ENCODE measurements at places on chromosomes 11 and 22. TPM values are rescaled to one million over a fixed set of nuclear protein-coding genes. Genes with fewer than 3 reads are reported as not detected.
A peak's percentile ranks its signal among the peaks of the same experiment; 100 is the strongest.

PKDREJ gene
- total RNA-seq: not detected

TMEM86A gene
- total RNA-seq: 4.0 TPM

OR8G5 gene
- not detected for total RNA-seq

TRIM22 gene
- total RNA-seq: 349 TPM

CCDC15 gene
- 2.7 TPM for total RNA-seq

PIH1D2 gene
- total RNA-seq: not detected

DNA sequence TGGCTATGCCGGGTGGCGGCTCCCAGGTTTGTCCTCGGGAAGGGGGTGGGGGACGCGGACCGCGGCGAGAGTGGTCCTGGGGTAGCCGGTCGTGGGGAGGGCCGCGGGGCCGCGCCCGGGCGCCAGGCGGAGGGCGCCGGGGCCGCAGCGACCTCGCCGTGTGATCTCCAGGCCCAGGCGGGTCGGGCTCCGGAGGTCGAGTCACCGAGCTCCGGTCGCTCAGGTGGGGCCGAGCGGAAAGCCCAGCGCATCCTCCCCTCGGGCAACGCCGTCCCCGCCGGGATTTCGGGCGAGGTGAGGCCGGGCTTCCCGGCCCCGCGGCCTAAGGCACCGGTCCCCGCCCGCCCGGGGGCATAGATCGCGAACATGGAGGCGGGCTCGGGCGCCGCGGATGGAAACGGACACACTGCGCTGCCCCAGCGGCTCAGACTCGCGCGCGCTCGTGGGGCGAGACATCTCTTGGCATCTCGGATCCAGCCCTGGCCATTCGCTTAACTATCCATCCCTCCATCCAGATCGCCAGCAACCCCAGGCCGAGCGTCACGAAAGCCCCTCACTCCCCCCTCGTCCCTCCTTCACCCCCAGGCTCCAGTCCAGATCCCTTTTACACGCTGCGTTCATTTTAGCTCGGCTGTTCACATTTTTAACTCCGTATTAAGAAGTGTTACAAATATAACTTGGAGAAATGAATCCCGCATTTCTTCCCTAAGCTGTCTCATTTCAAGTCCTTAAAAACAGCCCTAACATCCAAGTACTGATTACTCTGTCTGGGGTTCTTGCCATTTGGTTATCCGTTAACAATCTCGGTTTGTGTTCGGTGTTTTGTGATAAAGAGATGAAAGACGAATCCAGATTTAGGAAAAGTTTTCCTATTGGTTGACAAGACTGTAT is 460 bp downstream of the ZC3H12C start:
- no peak overlapping the region for H3K27ac ChIP-seq
- no peak for DNase-seq
- no peak overlapping the region for H3K4me3 ChIP-seq
- peaks cover 33% of the 10 kb centered on the region for H3K27me3 ChIP-seq
- H3K36me3 ChIP-seq: no peaks in the 10 kb centered on the region

DNA sequence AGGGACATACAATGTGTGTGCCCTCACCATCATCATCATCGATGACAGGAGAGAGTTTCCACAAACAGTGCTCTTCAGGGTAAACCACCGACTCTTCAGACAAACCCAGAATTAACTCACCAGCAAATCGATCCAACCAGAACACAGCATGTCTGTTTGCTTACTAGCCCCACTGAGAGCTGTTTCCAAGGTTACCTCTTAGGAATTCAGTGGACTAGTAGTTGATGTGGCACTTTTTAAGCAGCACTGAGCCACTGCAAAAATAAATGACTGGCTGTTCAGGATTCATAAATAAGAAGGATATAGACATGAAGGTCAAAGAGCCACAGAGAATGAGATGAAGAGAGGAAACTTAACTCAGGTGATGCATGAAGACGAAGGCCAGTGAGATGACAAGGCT is 83.1 kb downstream of the PARVA start:
- no peaks in the 10 kb centered on the region for H3K4me1 ChIP-seq
- H3K4me3 ChIP-seq: no peak overlapping the region
- H3K27me3 ChIP-seq: no peaks in the 10 kb centered on the region
- H3K36me3 ChIP-seq: no peaks in the 10 kb centered on the region
- H3K27ac ChIP-seq: no peak overlapping the region
- no peak for DNase-seq

DNA sequence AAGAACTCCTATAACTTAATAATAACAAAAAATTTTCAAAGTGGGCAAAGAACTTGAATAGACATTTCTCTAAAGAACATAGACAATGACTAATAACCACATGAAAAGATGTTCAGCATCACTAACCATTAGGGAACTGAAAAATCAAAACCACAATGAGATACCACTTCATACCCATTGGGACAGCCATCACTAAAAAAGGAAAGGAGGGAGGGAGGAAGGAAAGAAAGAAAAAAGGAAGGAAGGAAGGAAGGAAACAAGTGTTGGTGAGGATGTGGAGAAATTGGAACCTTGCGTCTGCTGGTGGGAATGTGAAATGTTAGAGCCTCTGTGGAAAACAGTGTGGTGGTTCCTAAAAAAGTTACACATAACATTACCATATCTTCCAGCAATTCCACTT is 55.8 kb downstream of the MS4A13 start:
- no peaks in the 10 kb centered on the region for H3K36me3 ChIP-seq
- no peaks in the 10 kb centered on the region for H3K27me3 ChIP-seq
- no peaks in the 10 kb centered on the region for H3K4me1 ChIP-seq

- H3K27me3 ChIP-seq: no peaks in the 10 kb centered on the region
- DNase-seq: no peak
- H3K27ac ChIP-seq: no peak overlapping the region
- peaks cover 5% of the 10 kb centered on the region for H3K4me1 ChIP-seq
- H3K36me3 ChIP-seq: no peaks in the 10 kb centered on the region
- no peak overlapping the region for H3K4me3 ChIP-seq
Observed at GRCh38 chr22:43289976-43290721, 53.0 kb downstream of the SCUBE1 start.

DNA sequence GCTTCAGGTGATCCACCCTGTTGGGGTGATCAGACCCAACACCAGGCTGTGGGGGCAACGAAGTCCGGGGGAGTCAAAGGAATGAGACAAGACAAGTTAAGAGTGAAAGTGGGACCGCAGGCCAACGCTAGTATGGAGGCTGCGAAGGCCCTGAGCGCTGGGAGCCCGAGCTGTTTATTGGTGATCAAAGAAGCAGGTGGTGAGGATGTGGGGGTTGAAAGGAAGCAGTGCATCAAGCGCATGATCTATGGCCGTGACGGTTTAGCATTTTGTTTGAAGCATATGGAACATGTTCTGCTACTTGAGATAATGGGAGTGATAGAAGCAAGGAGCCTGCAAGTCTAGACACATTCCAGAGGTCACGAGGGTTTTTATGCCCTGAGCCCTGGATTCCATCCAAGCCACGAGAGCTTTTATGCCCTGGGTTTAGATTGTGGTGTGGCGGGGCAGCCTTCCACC is 49.5 kb downstream of the MCHR1 start:
- peak; percentile 84 for DNase-seq
- H3K27me3 ChIP-seq: no peaks in the 10 kb centered on the region
- H3K36me3 ChIP-seq: no peaks in the 10 kb centered on the region

GRCh38 chr11:11948242-11948947 is 60.0 kb downstream of the DKK3 start:
- DNase-seq: no peak
- peaks cover 50% of the 10 kb centered on the region for H3K36me3 ChIP-seq
- H3K4me3 ChIP-seq: no peak overlapping the region

GRCh38 chr11:113351068-113351450 is 36.5 kb upstream of the ANKK1 start:
- DNase-seq: no peak
- no peak overlapping the region for H3K27ac ChIP-seq
- no peaks in the 10 kb centered on the region for H3K27me3 ChIP-seq

DNA sequence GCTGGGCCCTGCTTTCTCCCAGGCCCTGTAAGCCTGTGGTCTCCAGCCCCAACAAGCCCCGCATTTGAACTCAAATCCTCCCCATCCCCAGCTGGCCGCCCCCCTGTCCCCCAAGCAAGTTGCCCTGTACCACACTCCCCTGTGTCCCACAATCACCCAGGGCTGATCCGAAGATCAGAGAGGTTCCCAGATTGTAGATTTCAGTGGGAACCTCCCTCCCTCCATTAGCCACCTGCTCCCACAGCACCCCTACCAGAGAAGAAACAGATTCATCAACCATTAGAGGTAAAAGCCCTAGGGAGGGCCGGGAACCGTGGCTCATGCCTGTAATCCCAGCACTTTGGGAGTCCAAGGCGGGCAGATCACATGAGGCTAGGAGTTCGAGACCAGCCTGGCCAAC is 107.5 kb downstream of the FEZ1 start:
- no peaks in the 10 kb centered on the region for H3K36me3 ChIP-seq
- no peak overlapping the region for H3K27ac ChIP-seq
- peaks cover 2% of the 10 kb centered on the region for H3K27me3 ChIP-seq
- DNase-seq: peak; percentile 4

DNA sequence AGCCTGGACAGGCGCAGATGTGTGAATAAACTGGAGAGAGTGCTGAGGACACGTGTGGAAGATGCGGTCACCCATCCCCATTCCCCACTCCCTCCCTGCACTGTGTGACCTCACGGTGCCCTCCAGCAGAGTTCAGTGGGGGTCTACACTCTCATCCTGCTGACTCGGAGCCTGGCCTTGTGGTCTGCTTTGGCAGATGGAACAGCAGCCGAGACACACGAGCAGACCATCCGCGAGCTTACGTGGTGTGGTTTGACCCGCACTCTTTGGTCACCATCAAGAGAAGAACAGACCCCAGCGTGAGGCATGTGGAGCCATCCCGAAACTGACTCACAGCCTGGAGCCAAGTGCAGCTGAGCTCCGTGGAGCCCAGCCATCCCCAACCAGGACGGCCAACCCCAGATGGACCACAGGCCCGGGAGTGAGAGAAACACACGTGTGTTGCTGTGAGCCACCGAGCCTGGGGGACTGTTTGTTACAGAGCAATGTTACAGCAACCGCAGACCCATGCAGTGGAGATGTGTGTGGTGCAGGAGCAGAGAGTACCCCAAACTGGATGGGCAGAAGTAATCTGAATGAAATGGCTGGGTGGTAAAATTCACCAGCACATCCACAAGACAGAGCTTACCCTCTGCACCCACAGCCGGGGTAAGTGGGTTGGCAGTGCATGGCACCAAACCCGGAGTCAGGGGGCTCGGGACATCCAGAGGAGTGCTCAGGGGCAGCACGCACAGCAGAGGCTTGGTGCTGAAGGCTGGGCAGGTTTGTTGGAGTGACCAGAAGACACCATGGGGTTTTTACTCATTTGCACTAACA is 90.7 kb downstream of the RTL6 start:
- DNase-seq: no peak
- H3K27ac ChIP-seq: no peak overlapping the region
- no peaks in the 10 kb centered on the region for H3K27me3 ChIP-seq
- H3K36me3 ChIP-seq: no peaks in the 10 kb centered on the region

DNA sequence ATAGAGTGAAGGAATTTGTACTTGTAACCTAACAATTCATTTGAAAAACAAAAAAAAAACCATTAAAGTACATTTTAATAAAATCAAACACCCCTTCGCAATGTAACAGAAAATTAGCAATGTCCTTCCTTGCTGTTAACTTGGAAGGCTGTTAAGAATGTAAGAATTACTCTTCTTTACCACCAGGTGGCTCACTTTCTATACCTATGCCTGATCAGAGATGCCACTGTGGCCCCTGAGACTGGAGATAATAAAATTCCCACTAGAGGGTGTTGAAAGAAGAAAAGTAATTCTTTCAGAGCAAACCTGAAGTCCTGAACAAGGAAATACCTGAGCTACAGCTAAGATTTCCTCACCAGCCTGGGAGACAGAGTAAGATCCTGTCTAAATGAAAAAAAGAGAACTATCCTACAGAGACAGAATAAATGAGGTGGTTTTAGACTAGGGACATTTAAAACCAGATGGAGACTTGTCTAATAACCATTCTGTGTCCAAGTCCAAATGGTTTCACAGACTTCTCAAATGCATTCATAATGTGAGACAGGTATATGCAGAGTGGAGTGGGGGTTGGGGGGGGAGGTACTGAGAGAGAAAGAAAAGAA is 1089.3 kb downstream of the FAM181B start:
- no peaks in the 10 kb centered on the region for H3K27me3 ChIP-seq
- H3K36me3 ChIP-seq: no peaks in the 10 kb centered on the region
- H3K4me3 ChIP-seq: no peak overlapping the region

- H3K4me1 ChIP-seq: no peaks in the 10 kb centered on the region
- no peaks in the 10 kb centered on the region for H3K36me3 ChIP-seq
- H3K4me3 ChIP-seq: no peak overlapping the region
- H3K27me3 ChIP-seq: no peaks in the 10 kb centered on the region
- DNase-seq: no peak
Observed at GRCh38 chr22:47782328-47783075, 1020.1 kb downstream of the TBC1D22A start.

- H3K27ac ChIP-seq: no peak overlapping the region
- H3K36me3 ChIP-seq: no peaks in the 10 kb centered on the region
- no peaks in the 10 kb centered on the region for H3K27me3 ChIP-seq
- H3K4me3 ChIP-seq: no peak overlapping the region
Observed at GRCh38 chr22:19798003-19798665, 37.6 kb downstream of the TBX1 start.

DNA sequence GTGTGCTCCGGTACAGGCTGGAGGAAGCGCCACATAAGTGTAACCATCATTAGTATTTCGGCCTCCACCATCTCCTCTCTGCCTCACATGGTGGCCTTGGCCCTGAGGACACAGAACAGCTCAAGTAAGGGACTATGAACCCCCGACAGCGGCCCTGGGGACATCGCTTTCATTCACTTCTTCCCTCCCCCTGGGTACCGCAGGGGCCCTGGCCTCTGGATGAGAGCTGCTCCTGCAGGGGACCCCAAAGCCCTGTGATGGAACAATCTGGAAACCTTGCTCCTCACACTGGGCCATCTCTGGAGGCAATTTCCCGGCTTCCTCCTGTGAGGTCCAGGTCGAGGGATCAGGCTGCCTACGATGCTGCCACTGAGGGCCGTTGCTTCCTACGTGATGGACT is 565.5 kb downstream of the BRD1 start:
- H3K27me3 ChIP-seq: no peaks in the 10 kb centered on the region
- H3K4me1 ChIP-seq: no peaks in the 10 kb centered on the region
- DNase-seq: no peak
- no peak overlapping the region for H3K4me3 ChIP-seq
- H3K27ac ChIP-seq: no peak overlapping the region

GRCh38 chr22:21936151-21936775 is 16.4 kb downstream of the PPM1F start:
- DNase-seq: no peak
- no peak overlapping the region for H3K4me3 ChIP-seq
- H3K36me3 ChIP-seq: peaks cover 13% of the 10 kb centered on the region
- peaks cover 15% of the 10 kb centered on the region for H3K4me1 ChIP-seq
- H3K27me3 ChIP-seq: no peaks in the 10 kb centered on the region
